NCI-H1048 (cell line): ENCODE measurements at places on chromosomes 7 and 10.

- peak; percentile 69 for DNase-seq
These were observed 108.9 kb downstream of the RNLS start for GRCh38 chr10:88473989-88474883.

DNA sequence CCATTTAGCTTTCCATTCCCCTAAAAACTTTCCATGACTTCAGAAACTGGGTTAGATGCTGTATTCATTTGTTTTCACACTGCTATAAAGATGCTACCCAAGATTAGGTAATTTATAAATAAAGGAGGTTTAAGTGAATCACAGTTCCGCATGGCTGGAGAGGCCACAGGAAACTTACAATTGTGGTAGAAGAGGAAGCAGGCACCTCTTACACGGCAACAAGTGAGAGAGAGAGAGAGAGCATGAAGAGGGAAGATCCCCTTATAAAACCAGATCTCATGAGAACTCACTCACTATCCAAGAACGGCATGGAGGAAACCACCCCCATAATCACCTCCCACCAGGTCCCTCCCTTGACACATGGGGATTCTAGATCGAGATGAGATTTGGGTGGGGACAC is 336.8 kb downstream of the TFEC start:
- no peak for DNase-seq

DNA sequence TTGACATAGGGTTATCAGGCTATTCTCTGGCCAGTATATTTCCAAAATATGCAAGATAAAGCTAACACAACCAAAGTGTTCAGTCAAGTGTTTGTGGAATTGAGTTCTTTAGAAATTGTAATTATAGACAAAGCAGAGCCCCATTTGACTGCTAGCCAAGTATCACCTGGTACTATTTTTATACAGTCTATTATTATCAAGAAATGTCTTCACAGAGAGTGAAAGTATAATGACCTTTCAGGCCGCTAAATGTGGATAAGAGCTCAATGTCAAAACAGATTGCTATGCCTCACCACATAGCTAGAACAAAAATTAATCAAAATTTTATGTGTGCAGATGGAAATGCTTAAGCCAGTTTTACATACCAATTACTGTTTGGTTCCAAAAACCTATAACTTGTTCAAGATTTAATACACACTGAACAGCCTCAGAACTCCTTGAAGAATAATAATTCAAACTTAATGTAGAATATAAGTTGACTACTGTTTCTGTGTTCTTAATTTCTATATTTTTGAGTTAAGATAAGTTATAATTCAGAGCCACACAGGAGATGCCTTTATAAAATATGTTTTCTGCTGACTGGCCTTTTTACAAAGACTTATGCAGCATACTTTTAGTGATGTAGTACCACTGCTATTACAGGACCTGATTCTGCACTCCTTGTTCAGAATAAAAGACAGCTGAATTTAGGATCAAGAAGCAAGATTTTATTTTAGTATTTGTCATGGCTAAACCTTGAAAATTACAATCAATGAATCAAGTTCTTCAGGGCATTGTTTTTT is 31.0 kb downstream of the PRPS1L1 start:
- DNase-seq, result no peak

GRCh38 chr7:141193066-141193465 is 119.2 kb downstream of the TMEM178B start:
- no peak for DNase-seq

DNA sequence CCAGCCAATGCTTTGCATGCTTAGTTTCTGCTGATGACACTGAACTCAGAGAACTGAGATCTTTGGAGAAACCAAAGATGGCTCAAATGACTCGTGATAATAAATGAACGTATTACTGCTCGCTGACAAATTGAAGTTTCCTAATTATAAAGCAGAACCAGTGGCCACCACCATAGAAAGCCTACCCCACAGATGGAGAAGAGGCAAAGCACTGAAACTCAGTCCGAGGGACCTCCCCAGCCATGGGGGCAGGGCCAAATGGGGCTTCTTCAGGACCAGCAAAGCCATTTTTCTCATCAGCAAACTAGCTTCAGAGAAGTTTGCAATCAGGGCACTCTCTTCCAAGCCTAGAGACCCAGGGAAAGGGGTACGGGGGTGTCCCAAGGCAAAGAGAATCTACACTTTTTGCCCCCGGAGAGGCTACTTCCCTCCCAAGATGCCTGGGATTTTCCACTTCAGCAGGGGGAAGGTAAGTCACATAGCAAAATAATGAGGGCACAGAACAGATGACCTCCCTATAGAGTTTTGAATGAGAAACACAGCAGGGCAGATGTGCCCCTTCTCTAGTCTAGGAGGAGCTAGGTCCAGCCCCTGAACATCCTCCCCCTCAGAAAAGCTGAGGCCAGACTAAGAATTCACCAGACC is 4.3 kb upstream of the IL6 start:
- DNase-seq, result no peak

GRCh38 chr10:24213266-24213665 is 4.3 kb downstream of the KIAA1217 start:
- no peak for DNase-seq

DNA sequence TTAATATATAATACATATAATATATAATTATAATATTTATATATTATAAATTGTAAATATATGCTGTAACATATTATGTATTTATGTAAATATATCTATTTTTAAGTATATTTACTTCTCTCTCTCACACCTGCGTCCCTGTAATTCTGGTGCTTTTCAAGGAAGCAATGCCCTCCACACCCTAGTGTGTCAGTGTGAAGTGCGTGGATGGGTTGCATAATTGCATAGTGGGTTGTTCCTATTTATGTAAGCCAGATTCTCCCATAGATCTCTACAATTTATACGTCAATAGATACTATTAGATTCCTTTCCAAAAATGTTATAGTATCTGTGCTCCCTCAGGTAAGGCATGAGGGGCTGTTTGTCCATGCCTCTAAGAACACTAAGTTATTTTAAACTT is 49.9 kb upstream of the CPN1 start:
- no peak for DNase-seq

DNA sequence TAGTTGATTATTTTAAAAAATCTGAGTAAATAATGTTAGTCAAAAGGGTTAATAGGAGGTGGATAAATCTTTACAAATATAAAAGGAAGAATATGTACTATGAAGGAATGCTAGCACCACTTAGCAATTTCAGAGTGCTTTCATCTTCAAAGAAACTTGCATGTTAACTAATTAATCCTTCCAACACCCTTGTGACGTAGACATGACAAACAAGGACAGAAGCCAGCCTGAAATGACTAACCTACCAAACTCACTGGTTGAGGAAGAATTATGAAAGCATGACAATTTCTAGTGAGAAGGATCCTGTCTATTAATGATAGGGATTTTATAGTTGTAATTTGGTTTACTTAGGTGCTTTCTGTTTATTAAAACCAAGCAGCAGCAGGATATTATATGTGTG is 468.0 kb upstream of the FZD8 start:
- DNase-seq, result no peak

DNA sequence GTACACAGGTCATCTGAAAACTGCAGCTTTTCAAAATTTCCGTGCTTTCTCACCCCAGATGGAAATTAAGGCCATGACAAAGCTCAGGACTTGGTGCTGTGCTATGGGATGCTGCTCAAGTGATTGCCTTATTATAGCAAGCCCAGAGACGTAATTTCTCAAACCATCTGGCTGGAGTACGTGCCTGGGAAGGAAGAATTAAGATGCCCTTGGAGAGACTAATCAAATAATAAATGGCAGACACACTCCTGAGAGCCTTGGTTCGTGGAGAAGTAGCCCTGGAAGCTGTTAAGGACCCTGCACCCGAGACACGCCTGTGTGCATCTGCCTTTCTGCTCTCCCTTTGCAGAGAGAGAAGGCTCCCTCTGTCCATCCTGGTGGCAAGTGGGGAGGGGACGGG is 38.3 kb upstream of the PRLHR start:
- DNase-seq, result no peak

DNA sequence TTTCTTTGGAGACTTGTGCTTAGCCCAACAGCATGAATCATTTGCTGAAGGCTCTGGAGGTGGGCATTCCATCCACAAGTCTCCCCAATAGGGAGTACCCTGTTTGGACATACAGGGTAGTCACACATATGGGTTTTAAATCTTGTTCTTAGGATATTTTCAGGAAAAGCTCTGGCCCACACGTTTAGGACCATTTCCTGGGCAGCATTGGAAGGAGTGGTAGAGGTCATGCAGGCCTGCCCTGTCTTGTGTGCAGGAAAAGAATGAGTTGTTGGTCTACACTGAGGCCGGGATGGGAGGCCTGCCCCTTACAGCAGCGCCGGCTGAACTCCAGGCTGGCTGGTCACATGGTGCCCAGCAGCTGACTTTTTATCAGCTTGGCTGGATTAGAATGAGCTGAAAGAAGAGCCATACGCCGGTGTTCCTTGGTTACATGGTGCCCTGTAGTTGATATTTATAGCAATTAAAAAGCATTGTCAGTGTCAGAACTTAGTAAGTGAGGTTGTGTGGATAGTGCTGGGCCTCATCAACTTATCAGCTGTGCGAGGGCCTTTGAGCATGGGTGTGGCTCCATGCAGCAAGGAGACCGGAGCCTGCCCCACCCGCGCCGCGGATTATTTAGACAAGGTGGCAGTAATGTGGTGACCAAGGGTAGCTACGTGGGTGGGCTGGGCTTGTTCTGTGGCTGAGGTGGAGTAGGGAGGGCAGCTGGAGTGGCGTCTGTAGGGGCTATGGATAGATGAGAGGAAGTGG is 28.6 kb downstream of the OGDH start:
- no peak for DNase-seq

DNA sequence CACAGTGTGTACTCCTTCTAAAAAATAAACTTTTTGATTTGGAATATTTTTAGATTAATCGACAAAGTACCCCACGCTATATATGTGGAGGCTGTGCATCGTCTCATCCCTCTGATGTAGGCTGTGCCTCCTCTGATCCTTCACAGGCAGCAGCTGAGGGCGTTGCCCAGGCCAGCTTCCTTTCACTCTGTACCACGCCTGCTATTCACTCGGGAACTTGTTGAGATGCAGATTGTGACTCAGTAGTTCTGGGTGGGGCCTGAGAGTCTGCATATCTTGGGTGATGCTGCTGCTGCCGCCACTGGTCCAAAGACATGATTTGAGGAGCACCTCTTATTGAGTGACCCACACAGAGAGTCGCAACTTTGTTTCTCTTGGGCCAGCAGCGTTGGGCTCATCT is 7.9 kb upstream of the C10orf120 start:
- DNase-seq, result no peak

- DNase-seq, result no peak
These were observed 40.7 kb downstream of the AHR start for GRCh38 chr7:17339139-17339538.

DNA sequence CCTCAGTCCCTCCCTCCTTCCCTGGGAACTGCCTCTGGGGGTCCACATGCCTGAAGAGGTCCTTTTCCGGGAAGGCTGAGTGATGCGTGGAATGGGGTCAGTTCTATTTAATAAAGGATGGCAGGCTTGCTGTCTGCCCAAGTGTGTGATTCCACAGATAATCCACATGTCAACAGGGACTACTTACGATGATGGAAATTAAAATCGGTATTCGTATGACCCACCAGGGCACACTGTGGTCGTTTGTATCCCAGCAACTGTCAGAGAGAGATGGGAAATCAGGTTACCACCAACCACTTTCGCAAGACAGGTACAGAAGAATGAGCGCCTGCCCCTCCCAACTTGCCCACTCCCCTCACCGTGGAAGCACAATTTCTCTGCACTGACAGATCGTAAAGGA is 110.3 kb downstream of the VIPR2 start:
- no peak for DNase-seq

DNA sequence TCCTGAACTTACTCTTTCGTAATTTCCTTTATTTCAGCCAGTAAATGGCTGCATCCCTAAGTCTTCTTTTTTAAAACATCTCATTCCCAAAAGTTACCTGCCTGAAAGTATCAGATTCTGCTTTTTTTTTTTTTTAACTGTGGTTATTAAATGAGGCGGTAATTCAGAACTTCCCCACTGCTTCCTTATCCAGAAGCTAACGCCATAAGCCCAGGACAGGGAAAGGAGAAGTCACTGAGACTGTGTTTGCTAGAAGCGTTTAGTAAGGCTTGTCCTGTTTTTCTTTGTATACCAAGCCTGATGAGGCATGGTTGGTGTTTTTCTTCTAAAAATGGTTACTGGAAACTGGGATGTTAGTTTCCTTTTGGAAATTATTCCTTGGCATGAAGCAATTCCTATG is 197.8 kb downstream of the CELF2 start:
- no peak for DNase-seq

DNA sequence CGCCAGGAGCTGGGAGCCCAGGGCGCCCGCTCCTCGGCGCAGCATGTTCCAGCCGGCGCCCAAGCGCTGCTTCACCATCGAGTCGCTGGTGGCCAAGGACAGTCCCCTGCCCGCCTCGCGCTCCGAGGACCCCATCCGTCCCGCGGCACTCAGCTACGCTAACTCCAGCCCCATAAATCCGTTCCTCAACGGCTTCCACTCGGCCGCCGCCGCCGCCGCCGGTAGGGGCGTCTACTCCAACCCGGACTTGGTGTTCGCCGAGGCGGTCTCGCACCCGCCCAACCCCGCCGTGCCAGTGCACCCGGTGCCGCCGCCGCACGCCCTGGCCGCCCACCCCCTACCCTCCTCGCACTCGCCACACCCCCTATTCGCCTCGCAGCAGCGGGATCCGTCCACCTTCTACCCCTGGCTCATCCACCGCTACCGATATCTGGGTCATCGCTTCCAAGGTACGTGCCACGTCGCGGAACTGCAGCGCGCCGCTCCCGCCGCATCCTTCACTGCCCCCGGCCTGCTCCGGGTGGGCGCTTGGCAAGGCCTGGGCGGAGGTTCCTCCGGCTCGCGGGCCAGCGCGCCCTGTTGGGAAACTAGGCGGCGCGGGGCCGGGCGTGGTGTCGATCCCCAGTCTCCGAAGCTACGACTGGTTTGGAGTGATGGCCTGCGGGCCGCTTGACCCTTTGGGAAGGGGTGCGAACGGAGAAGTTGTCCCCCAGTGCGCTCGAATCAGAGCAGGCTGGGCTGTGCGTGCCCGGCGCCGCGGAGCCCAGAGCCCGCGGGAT is 868 bp downstream of the EMX2 start:
- no peak for DNase-seq

- DNase-seq, result no peak
These were observed 48.4 kb downstream of the BRI3 start for GRCh38 chr7:98329791-98330373.

GRCh38 chr7:498678-499641 is 20.7 kb downstream of the PDGFA start:
- no peak for DNase-seq

DNA sequence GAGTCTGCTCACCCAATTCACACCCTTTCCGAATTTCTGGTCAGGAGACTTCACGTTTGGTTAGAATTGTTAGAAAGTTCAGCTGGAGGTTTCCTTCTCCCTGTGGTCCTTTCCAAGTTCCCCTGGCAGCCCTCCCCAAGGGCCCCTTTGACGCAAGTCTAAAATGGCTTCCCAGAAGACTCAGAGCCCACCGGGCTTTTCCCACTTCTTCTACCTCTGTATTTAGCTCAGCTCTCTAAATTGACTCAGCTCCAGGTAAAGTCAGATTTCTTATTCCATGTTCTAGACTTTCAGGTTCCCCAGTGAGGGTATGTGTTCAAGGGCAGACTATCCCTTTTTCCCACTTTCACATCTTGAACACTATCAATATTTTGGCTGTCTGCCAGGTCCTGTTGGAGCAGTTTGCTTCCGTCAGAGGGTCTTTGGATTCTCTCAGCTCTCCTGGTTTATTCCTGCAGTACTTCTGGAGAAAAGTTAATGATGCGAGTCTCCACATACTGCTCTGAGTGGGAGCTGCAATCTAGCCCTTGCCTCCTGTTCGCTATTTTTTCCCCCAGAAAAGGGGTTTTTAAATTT is 53.1 kb upstream of the ZNF273 start:
- no peak for DNase-seq
